ENCODE measurements at places on chromosomes 3 and 15.

- DNase-seq, result no peak
Observed at GRCh38 chr15:56824175-56824574, 90.9 kb upstream of the ZNF280D start.

DNA sequence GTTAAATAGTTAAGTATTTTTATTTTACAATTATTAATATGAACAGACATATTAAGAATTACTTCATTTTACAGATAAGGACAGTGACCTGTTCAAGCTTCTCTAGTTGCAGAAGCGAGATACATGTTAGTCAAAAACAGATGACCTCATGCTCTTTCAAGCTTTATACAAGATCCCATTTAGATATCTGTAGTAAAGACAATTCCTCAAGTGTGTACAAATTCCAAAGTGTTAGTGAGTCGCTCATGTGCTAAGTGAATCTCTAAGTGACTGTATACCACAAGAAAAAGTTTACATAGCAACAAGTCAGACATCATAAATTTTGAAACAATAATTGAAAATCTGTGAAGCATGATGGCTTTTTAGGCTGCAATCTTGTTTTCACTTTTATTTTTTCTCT, 293.8 kb downstream of the ROBO1 start:
- peak; percentile 26 for DNase-seq

GRCh38 chr3:172065527-172065926, 26.1 kb downstream of the FNDC3B start:
- DNase-seq, result peak; percentile 76

DNA sequence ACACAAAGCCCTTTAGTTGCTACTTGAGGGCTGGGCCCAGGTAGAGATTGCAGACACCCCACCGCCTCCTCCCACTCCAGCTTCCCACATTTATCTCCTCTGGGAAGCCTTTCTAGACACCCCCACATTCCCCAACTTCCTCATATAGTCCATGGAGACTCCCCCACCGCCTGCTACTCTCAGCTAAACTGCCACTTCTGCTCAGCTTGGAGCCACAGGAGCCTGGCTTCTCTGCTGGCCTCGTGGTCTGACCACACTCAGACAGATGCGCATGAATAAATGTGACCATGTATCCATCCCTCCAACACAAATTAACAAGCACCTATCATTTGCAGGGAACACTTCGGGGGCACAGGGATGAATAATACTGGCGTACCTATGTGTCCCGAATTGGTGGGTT, 10.5 kb upstream of the ACSBG1 start:
- DNase-seq, result no peak

- DNase-seq, result no peak
Observed at GRCh38 chr3:59046839-59047238, 3.0 kb downstream of the CFAP20DC start.

GRCh38 chr3:71568207-71568606, 15.3 kb downstream of the FOXP1 start:
- no peak for DNase-seq

GRCh38 chr3:177887475-177887874, 648.8 kb upstream of the KCNMB2 start:
- no peak for DNase-seq

DNA sequence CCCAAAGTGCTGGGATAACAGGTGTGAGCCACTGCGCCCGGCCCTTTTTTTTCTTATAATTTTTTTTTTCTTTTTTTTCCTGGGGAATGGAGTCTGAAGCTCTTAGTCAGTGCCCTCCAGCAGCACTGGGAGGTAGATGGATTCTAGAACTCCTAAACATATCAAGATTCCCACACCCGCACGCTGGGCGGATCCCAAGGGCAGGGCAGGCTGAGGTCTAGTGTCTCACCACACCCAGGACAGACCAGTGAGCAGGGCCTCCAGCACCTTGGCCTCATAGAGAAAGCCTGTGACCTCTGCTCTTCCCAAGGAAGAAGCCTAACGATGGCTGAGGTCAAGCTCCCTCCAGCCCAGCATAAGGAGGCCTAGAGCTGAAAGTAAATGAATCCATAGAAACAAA, 153.7 kb upstream of the MEF2A start:
- DNase-seq, result no peak

GRCh38 chr3:48301800-48302166, 31.7 kb downstream of the SPINK8 start:
- DNase-seq, result peak; percentile 23

DNA sequence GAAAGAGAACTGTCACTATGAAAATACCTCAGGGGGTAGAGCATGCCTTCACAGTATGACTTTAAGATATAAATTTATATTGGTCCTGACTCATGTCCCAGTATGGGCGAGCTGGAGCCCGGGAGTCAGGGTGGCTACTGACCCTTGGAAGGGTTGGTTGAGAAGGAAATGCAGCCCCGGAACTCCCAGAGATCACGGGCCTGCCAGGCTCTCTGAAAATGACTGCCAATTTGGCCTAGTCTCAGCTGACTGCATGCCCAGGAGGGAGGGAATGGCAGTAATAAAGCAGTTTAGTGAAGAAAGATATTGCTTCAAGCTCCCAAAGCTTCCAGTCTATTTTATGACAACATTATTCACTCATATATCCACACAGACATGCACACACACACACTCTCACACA, 299.0 kb downstream of the NR2F2 start:
- DNase-seq, result no peak

GRCh38 chr3:183959214-183959613, 58.5 kb downstream of the ABCC5 start:
- no peak for DNase-seq

DNA sequence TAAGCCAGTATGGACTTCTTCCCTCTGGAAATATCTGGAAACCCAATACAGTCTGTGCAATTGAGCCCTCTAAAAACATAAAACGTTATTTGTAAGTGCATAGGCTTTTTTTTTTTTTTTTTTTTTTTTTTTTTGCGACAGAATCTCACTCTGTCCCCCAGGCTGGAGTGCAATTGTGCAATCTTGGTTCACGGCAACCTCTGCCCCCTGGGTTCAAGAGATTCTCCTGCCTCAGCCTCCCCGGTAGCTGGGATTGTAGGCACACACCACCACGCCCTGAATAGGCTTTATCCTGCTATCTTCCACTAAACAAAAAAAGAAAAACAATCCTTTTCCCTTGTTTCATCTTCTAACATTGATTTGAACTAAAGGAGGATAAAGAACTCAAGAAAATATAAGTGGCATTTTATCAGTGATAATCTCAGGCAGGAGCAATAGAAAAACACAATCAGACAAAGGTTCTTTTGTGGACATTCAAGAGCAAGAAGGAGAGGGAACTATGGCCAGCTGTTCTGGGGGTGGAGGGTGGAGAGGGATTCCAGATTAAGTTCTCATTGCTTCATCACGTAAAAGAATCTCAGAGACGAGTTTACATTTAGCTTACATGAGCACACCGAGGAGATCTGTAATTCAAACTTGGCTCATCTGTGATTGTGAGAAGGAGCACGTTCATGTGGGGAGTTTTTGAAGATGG, 68.6 kb downstream of the ITGB5 start:
- peak; percentile 27 for DNase-seq

DNA sequence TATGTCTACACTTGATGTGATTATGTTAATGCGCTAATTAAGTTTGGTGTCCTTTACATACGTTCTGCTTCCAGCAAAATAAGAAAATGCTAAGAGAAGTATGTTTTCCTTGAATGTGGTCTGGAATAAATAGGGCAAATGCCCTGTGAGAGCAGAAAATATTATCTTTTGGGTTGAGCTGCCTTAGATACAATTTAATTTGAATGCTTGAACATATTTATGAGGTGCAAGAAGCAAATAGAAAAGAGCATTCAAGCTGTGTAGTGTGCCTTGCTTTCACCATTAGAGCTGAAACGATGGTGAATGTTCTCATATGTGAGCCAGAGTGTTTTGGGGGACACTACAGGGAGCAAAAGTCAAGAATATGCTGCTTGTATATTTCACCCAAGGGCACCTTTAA, 15.9 kb upstream of the ARNT2 start:
- DNase-seq, result no peak

- DNase-seq, result no peak
Observed at GRCh38 chr15:80679167-80679803, 15.8 kb upstream of the ABHD17C start.

DNA sequence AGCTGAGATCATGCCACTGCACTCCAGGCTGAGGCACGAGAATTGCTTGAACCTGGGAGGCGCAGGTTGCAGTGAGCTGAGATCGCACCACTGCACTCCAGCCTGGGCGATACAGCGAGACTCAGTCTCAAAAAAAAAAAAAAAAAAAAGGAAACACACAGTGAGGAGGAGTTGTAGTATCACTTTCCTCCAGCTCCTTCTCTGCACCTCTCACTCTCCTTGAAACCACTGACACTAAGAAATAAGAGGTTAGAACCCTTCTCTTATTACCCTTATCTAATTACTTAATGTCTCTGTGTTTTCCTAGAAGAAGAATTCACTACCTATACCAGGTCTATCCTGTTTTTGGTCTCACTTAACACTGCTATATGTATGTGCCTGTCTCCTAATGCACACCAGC, 31.7 kb downstream of the RAB27A start:
- DNase-seq, result no peak

DNA sequence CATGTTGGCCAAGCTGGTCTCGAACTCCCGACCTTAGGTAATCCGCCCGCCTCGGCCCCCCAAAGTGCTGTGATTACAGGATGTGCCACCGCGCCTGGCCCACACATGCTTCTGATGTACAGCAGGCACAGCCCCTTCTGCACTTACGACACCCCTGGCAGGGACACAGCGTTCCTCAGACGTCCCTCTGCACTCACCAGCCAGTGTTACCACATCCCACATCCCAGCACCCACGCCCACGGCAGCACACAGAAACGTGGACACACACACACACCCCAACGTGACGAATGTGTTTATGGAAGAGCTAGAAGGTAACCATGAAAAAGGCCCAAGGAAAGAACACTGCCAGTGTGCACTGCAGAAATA, 576 bp upstream of the RPAP1 start:
- DNase-seq, result no peak
